Activated naive CD8-positive, alpha-beta T cell treated with anti-CD3 and anti-CD28 coated beads, Interleukin-2, amount 50 U/mL, for 16 hours (primary cell): ENCODE measurements at places on chromosomes 11 and 22.

DNA sequence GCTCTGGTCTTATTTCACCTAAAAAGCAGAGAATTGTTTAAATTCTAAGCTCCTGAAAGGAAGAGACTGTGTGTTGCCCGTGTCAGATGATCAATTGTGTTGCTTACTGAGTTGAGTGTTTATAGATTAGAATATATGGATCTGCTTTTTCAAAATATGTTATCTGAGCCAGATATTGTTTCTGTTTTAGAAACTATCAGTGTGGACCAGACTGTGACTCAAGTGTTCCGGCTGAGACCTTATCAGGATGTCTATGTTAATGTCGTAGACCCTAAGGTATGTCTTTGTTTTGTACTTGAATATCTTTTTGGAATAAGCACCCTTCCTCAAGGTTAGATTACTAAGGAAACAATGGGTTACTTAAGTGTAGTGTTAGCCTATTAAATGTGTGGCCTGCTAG lies 11.0 kb downstream of the DEPDC5 start:
- DNase-seq, result no peak

- DNase-seq, result no peak
Measured at GRCh38 chr11:4606231-4607015, 1.6 kb downstream of the TRIM68 start.

DNA sequence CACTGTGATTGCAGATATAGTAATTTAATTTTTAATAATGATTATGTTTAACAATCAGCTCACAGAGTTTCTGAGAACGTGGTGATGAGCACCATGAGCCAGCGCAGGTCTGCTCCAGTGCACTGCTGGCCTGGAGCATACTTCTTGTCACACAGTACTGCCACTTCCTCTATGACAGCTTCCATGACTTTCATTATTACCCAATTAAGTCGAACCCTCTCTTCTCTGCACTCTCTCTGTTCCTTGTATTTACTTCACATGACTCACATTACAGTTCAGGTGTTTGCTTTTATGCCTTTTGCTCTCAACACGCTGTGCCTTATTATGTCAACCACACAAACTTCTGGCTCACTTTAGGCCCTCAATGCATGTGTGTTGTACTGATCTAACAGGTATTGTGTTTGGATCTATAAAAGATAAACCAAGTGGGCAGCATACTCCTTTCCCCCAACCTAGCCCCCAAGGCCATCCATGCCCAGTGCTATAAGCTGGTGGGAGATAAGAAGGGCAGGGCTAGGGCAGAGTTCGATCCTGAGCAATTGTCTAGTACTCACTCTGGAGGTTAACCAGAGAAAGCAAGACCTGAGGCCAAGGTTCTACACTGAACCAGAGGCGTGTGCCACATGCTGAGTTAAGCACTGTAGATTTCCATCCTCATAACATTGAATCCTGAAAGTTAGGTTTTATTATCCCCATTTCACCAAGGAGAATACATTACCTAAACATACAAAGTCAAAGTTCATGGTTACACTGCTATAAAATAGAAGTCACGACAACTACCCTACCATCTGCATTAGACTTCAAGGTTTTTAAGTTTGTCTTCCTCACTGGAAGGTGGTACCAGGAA lies 356.5 kb downstream of the INSC start:
- no peak for DNase-seq

GRCh38 chr22:29112121-29112520 lies 39.3 kb downstream of the KREMEN1 start:
- DNase-seq, result no peak

- no peak for DNase-seq
Measured at GRCh38 chr11:35750315-35750714, 87.7 kb downstream of the TRIM44 start.

DNA sequence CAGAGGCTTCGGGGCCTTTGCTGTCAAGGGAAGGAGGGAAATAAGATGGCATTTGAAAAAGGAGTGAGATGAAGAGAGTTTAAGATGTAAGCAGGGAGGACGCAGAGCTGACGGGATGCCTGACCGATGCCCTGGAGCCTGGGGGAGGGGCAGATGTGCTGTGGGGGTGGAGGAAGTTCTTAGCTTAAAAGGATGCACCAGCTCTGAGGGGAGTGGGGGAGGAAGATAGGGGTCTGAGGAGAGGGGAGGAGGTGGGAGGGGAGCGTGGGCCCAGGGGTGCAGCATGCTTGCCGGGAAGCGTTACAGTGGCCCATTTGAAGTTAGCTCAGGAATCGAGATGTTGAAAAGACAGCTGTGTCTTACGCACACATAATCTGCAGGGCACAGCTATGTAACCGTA lies 56.3 kb downstream of the RPS6KA4 start:
- DNase-seq, result no peak

DNA sequence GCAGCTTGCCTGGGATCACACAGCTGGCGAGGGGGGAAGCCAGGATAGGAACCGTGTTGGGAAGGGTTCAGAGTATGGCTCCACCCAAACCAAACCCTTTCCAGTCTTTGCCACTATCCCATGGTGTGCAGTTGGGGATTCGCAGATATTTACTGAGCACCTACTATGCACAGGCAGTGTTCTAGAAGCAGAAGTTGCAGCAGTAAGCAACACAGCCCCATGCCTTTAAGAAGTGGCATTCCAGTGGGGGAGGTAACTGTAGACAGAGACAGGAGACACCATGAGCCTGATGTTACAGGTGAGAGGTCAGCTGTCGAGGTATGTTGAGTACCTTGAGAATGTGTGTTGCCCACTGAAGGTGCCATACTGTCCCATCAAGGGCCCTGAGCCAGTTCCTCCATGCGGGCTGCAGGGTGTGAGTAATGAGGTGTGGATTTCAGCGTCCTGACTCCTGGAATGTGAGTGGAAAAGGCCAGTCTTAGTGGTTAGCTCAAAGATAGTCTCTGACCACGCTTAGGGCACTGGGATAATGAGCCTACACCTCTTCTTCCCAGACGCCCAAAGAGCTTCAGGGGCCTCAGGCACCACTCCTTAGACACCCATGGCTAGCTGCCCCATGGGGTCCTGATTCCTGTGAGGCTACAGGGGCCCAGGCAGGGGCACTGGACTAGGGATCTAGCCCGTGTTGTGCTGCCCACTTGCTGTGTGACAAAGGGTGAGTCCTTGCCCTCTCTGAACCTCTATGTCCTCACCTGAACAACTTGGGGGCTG lies 71.8 kb upstream of the TP53I11 start:
- no peak for DNase-seq

DNA sequence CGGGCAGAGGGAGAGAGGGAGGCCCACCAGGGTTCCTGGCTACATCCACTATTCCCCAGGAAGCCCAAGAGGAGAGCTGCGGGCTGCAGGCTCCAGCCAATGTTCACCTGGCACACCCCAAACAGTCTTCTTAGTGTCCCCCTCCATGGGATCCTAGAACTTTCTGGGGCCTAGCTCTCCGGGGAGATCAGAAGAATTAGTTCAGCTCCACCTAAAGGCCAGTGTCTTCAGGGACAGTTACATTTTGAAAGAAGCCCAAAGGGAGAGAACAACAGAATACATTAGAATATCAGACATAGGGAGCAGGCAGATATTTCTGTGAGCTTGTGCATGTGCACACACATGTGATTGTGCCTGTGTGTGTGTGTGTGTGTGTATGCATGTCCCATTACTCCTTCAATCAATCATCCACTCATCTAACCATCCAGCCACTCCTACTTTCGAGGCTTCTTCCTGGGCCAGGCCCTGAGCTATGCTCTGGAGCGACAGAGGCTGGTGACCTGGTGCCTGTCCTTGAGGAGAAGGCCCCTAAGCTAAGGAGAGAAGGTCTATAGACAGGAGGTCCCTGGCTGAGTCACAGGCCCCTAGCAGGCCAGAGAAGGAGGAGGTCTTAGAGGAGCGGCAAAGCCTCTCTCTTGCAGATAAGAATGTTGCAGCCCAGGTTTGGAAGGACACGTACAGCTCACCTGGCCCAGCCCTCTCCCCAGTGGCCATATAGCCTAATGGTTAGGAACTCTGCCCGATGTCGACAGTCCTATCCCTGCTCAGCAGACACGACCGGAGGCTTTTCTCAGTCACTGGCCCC lies 165.5 kb downstream of the DSCAML1 start:
- DNase-seq, result no peak

DNA sequence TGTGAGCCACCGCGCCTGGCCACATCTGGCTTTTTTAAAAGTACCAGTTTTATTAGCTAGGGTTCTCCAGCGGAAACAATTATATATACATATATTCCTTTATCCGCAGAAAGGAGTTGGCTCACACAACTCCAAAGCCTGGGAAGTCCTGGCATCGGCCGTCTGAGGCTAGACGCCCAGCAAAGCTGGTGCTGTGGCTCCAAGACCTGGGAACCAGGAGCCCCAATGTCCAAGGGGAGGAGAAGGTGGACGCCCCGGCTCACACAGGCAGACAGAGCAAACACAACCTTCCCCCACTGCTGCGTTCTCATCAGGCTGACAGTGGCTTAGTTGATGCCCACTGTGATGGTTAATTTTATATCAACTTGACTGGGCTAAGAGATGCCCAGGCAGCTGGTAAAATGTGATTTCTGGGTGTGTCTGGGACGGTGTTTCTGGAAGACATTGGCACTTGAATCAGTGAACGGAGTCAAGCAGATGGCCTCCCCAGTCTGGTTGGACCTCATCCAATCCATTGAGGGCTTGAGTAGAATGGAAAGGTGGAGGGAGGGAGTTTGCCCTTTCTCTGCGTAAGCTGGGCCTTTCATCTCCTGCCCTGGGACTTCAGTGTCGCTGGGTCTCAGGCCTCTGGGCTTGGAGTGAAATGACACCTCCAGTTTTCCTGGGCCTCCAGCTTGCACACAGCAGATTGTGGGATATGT lies 904.4 kb downstream of the BRD1 start:
- DNase-seq, result no peak

DNA sequence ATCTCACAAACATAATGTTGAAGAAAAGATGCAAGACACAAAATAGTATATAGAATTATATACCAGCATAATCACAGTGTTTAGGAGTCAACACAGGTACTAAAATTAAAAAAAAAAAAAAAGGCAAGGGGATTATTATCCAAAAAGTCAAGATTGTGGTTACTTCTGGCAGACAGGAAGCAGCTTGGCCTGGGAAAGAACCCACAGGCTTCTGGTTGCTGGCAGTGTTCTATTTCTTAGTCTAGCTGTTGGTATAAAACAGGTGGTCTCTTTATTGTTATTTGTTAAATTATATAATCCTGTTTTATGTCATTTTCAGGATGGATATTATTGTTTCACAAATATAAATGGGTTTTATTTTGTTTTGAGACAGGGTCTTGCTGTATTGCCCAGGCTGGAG lies 54.0 kb downstream of the C11orf58 start:
- DNase-seq, result no peak

DNA sequence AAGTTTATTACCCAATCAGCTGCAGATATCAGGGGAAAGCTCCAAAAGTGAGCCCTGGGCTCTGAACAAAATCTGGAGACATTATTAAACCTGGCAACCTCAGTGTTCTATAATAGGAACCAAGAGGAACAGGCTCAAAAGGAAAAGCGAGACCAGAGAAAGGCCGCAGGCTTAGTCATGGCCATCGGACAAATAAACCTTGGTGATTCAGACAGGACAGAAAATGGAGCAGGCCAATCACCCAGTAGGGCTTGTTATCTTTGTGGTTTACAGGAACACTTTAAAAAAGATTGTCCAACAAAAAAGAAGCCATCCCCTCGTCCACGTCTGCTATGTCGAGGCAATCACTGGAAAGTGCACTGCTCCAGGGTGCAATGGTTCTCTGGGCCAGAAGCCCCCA lies 7.7 kb upstream of the PANX1 start:
- DNase-seq, result no peak

GRCh38 chr22:20157430-20158183 lies 6.8 kb upstream of the CCDC188 start:
- DNase-seq, result no peak

- DNase-seq, result no peak
Measured at GRCh38 chr11:67271541-67272284, 5.4 kb downstream of the GRK2 start.

DNA sequence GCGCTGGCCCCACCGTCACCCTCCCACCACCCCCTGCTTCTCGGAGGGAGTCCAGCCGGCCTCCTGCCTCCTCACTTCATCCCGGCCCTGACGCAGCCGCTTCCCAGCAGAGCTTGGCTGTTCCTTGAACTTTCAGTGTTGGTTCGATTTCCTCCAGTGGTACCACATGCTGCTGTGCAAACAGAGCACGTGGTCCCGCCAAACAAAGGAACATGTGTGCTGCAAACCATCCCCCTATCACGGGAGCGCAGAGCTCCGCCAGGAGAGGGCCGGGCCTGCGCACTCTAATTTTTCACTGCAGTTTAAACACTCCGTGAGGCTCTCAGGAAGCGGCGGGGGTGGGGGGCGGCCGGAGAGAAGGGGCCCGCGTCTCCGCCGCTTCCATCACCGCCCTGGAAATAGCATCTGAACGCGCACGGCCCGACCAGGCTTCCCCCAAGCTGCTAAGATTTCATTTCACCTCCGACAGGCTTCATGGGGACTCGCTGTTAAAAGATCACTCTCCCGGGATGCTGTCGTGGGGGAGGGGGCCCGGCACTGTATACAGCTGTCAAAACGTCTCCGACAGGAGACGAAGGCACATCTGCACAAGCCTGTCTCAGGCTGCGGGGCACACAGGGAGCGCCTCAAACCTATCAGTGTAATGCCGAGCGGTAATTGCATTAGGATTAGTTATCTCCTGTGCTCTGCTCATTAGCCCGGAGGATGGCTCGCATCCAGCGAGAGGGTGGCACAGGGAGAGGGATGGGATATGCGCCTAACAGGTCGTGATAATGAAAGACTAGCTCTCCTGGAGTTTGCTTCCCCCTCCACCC lies 269.9 kb upstream of the SORL1-AS1 start:
- no peak for DNase-seq

GRCh38 chr11:21514316-21514715 lies 678.6 kb upstream of the ANO5 start:
- no peak for DNase-seq

DNA sequence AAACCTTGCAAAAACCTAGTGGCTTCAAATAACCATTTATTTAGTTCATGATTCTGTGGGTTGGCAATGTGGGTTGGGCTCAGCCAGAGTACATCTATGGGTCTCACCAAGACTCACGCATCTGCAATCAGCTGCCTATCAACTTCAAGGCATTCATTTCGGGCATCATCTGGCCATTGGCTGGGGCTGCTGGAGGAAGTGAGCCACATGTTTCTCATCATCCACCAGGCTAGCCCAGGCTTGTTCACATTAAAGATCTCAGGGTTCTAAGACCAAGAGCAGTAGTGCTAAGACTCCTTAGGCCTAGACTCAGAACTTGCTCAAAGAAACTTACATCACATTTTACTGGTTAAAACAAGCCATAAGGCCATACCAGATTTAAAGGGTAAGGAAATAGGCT lies 478.9 kb upstream of the ARHGAP42 start:
- DNase-seq, result no peak

GRCh38 chr22:49052023-49052538 lies 775.6 kb downstream of the BRD1 start:
- no peak for DNase-seq

DNA sequence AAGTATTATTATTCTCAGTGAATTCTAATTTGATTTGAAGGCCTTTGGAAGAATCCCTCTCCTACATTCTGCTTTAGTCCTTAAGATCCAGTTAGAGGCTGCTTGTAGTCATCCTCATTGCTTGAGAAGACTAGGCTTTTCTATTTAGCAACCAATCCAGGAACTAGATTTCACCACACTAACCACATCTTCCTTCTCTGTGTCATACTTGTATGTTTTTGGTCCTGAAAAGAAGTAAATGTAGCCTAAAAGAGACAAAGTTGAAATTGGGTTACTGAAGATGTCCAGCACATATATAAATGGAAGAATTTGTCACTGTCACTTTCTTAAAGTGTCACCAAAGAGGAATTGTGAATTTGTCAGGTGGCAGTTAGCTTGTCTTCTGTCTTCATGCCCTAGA lies 46.6 kb upstream of the MMP7 start:
- no peak for DNase-seq
